DND-41 (cell line): ENCODE measurements at places on chromosomes 7 and 10.

DNA sequence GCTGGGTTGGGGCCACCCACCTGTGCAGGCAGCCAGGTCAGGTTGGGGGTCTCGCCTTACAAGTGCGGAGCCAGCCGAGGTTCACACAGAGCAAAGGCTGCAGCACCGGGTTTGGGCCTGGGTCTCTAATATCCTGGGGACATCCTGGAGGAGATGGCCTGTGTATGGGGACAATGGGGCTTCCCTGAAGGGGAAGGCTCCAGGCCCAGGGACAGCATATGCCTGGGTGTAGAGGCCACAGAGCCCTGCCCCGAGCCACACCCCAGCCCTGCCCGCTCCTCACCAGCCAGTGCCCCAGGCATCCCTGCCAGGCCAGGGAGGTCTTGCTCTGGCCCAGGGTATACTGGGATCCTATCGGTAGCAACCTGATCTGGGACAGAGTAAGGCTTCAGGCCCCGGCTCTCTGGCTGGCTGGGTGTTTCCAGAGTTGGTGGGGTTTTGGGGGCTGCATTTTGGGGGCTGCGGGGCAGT lies 9.1 kb downstream of the TTYH3 start:
- DNase-seq = no peak

DNA sequence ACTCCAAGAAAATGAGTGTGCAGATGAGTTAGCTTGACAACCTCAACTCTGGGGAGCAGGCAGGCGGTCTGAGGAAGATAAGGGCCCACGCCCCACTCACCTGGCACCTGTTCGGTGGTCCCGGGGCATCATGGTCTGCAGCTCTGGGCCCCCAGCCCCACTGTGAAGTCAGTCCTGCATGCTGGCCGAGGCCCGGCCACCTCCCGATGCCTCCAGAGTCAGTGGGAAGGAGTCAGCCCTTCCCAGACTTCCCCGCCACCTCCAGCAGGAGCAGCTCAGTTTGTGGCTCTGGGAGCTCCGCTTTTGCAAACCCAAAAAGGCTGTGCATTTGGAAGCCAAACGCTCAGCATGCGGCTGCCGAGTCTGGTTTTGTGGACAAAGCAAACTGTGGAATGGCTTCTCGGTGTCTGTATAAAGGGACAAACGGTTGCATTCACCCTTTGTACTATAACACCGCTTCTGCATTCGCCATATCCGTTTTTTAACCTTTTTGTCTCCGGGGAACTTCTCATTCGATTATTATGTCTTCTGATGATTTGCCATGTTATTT lies 167.3 kb downstream of the CCDC3 start:
- no peak for DNase-seq

DNA sequence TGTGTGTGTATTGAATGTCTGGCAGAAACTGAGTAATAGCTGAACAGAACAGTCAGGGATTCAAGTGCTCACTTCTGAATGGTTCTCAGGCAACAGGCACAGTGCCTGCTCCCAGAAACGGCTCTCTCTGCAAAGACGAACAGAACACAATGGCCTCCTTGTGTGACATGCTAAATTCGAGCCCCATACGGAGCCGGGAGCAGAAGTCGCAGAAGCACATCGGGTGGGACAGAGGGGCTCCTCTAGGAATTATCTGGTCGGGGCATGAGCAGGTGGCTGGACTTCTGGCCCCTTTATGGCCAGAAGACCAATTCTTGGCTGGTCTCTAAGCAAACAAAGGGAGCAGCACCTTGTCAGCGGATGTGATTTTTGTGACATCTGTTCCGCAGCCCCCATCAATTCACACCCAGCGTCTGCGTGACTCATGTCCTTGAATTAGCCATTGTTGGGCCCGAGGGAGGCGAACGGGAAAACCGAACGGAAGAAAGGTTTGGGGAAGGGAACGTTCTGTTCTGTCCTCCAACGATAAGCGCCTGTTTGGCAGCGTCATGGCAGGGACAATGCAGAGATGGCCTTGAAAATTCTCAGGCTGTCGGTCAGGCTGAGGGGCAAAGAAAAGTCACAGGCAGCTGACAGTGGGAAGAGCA lies 47.3 kb upstream of the NPTX2 start:
- DNase-seq = no peak

- no peak for DNase-seq
These were observed 8.7 kb upstream of the MTPAP start for GRCh38 chr10:30357806-30358205.

DNA sequence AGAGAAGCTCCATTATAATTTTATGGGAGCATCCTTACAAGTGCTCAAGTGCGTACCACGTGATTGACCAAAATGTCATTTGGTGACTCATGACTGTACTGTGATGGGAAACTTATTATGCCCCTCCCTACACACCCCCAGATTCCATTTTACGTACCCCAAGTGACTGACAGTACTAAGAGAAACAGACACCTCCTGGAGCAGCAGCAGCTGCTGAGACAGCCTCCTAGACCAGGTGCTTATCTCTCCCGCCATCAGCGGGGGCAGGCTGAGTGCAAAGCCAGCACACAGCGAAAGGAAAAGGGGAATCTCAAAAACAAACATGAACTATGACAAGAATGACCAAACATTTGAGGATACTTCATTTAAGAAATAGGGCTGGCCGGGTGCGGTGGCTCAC lies 4.2 kb upstream of the ADAM12 start:
- peak; percentile 8 for DNase-seq

- no peak for DNase-seq
These were observed 261.2 kb downstream of the ADRA2A start for GRCh38 chr10:111338035-111338434.

GRCh38 chr7:133275008-133275407 lies 22.1 kb downstream of the EXOC4 start:
- no peak for DNase-seq

- peak; percentile 1 for DNase-seq
These were observed 185.4 kb downstream of the DNAJB6 start for GRCh38 chr7:157522189-157522588.

DNA sequence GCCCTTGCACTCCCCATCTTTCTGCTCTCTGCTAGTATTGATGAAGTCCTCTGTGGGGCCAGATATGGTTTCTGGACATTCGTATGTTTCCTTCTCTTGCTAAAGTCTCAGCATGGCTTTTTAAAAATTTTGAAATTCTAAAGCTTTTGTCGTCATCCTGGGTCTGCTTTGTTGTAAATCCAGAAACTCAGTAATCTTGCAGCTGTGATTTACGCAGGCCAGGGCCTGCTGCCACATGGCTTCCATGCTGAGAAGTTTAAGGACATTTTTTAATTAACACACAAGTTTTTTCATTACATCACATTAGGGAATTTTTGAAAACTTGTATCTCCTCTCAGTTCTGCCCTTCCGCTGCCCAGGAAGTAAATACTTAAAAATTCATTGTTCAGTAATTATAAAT lies 686.1 kb upstream of the IGFBP3 start:
- no peak for DNase-seq

- DNase-seq = no peak
These were observed 2.5 kb downstream of the LBX1 start for GRCh38 chr10:101226491-101227428.

GRCh38 chr7:473870-474604 lies 45.6 kb downstream of the PDGFA start:
- no peak for DNase-seq

DNA sequence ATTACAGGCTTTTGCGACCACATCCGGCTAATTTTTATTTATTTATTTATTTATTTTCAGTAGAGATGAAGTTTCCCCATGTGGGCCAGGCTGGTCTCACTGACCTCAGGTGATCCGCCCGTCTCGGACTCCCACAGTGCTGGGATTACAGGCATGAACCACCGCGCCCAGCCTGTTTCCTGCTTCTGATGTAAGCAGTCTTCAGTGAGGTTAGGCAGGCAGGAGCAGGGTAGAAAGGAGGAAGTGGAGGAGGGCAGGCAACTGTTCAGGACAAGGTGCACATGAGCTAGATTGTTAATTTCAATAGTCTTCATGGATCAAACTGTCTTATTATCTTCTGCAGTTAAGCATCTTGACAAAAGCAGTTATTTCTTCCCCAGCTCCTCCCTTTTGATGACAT lies 605.0 kb downstream of the CCSER2 start:
- DNase-seq = no peak

GRCh38 chr7:50475340-50475739 lies 25.2 kb upstream of the FIGNL1 start:
- DNase-seq = no peak

DNA sequence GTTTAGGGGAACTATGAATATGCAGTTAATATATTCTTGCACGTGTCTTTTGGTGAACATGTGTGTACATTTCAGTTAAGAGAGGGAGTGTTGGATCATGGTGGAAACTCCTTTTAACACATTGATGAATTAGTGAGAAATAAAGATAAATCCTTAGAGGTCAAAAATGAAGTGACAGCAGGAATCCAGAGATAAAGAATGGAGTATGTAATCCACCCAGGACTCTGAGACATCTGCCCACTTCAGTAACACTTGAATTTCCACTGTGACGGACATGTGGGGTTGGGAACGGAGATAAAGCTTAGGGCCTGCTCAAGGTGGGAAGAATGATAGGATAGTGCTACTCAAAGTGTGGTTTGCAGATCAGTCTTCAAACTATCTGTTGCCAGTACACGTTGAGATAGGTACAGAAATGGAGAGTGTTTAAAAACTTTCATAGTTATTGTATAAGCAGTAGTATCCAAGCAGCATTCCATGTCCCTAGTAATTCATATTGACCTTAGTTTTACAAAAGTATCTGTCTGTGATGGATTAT lies 6.6 kb upstream of the RELN start:
- DNase-seq = no peak

DNA sequence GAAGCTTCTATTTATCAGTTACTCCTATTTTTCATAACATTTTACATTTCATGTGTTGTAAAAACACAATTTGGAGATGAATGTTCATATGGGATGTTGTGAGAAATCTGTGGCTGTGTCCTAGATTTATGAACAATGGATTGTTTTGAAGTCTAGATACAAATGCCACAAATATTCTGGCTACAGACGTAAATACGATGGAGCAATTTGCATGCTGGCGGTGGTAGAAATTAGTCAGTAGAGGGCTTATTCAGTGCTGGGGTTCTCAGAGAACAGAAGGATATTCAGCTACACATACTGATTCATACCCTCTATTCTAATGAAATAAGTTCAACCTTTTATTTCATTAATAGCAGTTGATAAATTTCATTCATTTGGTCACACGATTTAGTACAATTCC lies 48.8 kb downstream of the PLPP4 start:
- no peak for DNase-seq

- DNase-seq = no peak
These were observed 14.8 kb upstream of the UPP1 start for GRCh38 chr7:48074204-48074654.

GRCh38 chr10:103967448-103968071 lies 620 bp downstream of the SLK start:
- no peak for DNase-seq

DNA sequence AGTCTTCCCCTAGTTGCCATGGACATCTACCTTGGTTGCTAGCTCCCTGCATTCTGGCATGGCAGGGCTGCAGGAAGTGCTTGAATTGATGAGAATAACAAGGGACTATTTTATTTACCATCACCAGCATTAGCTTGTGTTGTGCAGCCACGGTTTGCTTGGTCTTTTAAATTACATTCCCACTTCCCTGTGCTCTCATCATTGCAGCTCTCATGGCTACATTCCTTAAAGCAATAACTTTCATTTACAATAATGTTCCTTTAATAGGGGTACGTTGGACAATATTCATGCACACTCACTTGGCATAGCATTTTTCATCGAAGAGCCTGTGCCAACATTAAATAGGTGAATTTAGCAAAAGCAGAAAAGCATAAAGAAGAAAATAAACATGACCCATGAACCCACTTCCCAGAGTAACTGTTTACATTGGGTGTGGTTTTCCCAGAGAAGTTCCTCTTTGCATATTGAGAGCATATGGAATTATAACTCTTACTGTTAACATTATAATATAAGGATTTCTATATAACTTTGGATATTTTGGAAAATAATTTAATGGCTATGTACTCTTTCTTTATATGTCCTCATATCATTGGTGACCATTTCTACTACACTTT lies 113.2 kb upstream of the VWC2 start:
- no peak for DNase-seq

DNA sequence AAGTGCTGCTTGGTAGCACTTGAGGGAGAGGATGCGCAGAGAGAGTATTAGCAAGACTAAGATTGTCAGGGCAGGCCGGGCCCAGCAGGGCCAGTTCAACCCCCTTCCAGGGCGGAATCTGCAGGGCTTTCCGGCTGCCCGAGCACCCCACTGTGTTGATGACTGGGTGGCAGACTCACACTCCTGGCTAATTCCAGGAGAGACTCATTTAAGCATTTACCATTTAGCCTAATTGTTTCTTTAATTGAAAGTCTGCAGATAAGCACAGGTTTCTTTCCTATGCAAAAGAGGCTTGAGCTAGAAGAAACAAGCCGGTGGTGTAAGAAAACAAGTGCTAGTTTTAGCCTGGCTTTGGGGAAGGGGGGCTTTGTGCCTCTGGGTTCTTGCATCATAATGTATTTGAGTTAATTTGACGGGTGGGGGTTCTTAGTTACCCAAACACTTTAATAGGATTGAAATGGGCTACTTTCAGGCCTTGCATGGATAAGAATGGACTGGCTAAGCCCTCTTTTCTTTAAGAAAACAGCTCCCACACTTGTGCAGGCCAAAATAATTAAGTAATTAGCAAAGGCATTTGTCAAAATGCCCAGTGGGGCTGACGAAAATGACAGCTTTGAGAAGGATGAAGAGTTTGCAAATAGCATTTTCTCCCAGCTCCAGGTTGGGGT lies 201.3 kb downstream of the MYOF start:
- no peak for DNase-seq

DNA sequence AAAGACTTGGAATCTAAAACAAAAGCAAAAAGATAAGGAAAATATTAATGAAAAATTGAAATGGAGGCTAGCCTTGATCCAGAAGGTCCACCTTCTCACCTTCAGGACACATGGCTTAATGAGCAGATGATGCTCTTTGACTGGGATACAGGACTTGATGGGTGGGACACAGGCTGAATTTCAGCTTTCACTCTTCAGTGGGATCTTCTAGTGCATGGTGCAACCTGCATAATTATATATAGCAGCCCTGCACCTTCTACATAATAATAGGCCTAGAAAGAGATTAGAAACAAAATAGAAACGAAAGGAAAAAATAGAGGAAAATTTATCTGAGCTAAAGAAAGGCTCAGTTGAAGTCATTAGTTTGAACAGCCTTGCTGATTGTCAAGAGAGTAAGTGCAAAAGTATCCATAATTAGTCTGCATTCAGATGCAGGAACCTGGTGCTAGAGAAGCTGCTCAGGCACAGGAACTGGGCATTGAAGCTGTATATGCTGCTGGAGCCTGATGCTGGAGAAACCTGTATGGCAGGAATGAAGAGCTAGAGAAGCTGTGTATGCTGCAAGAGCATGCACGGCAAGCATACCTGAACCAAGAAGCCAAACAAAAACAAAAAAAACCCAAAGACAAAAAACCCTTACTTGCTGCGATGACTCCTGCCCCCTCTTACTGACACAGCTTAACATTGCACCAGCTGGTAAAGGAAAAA lies 19.4 kb downstream of the MKLN1 start:
- no peak for DNase-seq
